ENCODE measurements at places on chromosomes 2 and 18.

GRCh38 chr2:6973895-6974545 lies 56.8 kb downstream of the RNF144A start:
- no peak for DNase-seq

GRCh38 chr2:30503007-30503694 lies 56.1 kb downstream of the LCLAT1 start:
- no peak for DNase-seq

GRCh38 chr2:13667415-13667757 lies 950.6 kb downstream of the TRIB2 start:
- no peak for DNase-seq

GRCh38 chr2:72089028-72089427 lies 58.6 kb downstream of the CYP26B1 start:
- no peak for DNase-seq

DNA sequence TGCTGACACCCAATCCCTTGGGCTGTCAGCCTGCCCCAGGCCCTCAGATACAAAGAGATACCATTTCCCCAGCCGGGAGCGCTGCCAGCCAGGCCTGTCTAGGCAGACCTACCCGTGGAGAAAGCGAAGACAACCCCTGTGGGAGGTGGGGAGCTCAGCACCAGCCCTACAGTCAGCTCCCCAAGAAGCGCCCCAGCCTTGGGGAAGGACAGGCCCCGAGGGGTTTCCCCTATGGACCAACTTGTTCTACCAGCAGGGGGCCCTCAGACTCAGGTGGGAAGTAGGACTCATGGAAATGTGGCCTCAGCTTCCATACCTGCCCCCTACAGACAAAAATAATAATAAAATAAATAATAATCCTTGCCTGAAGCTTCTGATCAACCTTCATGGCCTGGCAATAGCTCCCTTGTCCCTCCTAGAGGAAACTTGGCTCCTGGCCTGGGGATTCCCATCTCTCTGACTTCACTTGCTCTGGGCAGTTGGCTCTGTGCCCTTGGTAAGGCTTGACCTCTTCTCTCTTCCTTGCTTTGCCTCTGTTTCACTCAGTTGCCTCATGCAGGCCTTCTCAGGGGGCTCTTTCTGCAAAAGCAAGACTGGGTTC lies 7.0 kb downstream of the SLC35F6 start:
- DNase-seq = peak; percentile 61

DNA sequence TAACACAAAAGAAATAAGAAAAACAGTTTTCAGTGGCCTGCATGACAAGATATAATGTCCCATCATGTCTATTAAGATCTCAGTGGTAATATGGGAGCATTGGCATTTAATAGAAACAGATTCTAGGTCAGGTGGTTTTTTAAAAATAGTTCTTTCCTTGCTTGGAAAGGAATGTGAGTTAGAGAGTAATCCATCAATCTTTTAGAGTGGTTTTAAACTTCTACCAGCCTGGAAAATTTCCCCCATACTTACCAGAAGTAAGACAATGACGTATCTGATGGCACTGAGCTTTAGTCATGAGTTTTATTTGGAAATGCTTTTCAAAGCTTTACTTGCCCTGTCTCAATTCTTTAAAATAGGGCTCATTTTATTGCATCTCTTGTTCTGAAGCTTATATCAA lies 441.7 kb upstream of the SMIM21 start:
- DNase-seq = no peak

DNA sequence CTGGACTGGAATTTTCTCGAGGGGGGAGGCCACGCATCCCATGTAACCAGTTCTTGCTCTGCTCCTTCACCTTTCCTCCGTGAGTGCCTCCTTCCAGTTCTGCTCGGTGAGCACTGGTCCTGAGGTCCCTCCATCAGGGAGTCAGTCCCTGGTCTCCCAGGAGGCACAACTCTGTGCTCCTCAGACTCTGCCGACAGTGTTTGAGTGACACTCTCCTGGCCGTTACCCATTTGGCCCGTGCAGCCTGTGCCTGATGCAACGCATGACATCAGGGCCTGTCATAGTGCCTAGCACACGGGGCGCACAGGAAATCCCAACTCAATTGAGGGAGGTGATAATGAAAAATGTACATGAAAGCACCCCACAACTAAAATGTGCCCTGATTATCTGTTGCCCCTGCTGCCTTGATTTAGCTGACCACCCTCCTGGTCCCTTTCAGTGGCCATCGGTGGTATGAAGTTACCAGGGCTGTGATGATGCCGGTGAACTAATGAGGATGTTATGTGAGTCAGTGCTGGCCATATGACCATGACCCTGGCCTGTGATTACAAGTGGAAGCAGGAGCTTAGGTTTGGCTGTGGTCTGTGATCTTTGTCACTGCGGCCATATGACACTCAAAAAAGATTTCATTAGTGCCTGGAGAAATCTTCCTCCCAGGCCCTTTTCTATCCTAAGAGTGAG lies 144.6 kb downstream of the TDRD15 start:
- DNase-seq = peak; percentile 31

GRCh38 chr2:5021136-5021535 lies 671.0 kb upstream of the SOX11 start:
- DNase-seq = no peak

- no peak for DNase-seq
Observed at GRCh38 chr2:240902615-240903041, 3.5 kb upstream of the CROCC2 start.

DNA sequence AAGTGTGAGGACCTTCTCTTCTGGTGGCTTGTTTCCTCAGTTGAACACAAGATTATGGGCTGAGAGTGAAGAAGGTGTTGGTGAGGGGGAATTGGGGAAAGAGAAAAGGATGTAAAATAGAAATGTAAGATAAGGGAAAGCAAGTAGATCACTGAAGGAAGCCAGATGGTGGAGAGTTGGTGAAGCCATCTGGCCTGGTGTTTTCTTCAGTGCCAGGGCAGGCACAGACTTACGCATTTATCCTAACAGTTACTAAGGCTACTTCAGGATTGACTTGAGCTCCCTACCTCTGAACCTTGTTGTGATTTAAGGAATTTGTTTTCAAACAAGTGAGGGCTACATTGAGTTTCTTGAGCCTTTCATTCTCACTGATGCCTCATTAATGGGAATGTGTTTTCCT lies 113.8 kb downstream of the GALNT1 start:
- peak; percentile 74 for DNase-seq

- no peak for DNase-seq
Observed at GRCh38 chr2:217868911-217869334, 133.9 kb downstream of the TNS1 start.

- DNase-seq = no peak
Observed at GRCh38 chr18:9711361-9712129, 3.4 kb downstream of the RAB31 start.

GRCh38 chr2:62724886-62725711 lies 19.6 kb downstream of the EHBP1 start:
- DNase-seq = peak; percentile 4

- DNase-seq = no peak
Observed at GRCh38 chr2:130870779-130871178, 34.1 kb downstream of the ARHGEF4 start.

- DNase-seq = no peak
Observed at GRCh38 chr18:58221060-58221725, 177.2 kb downstream of the NEDD4L start.

- no peak for DNase-seq
Observed at GRCh38 chr18:48657447-48658120, 118.8 kb downstream of the CTIF start.

GRCh38 chr2:29109246-29109645 lies 6.0 kb upstream of the CLIP4 start:
- no peak for DNase-seq

DNA sequence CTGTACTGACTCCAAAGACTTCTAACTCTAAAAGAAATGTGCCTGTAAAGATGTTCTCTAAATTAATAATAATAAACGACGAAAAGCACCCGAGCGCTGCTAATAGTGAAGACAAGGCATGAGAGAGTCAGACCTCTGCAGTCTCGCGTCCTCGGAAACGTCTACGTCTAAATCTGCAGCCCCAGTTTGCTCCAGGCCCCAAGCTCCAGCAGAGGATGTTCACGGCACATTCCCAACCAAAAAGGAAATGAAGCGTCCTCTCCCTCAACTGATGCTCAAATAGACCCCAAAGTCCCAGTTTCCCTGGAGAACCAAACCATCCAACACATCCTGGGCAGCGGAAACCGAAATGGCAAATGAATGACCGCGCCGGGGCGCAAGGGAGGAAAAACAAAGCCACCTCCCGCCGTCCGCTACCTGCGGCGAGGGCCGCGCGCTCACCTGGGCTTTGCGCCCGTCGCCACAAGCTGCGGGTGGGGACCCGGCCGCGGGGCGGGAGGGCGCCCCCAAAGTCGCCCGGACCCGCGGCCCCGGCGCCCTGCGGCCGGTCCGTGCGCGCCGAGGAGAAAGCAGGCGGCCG lies 47.1 kb upstream of the CCDC150 start:
- DNase-seq = peak; percentile 49

DNA sequence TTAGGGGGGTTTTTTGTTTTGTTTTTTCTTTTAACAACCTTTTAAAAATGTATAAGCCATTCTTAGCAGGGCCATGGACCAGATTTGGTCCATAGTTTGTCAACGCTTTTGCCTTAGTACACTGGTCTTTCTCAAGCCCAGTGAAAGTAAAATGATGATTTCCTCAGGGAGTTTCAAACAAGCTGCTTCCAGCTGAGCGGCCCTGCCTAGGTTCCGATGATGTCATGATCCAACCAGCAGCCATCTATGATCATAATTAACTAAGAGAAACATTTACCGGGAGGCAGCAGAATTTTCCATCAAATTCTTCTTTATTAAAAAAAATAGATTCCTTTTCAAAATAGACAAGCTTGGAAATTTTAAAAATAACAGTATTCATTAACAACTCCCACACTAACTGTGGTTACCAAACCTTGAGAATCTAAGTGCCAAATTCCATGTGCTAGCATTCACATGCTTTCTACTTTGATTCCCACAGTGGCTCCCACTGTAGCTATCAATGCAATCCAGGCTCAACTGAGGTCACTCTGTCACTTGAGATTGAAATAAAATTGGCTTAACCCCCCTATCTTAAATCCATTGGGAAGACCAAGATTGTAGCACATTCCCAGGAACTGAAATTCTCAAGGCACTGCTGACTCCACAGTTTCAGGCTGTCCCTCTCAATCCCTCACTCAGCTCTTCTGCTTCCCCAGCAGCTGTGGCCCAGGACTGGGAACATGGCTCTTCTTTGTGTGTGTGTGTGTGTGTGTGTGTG lies 148.9 kb downstream of the RNF152 start:
- DNase-seq = no peak

DNA sequence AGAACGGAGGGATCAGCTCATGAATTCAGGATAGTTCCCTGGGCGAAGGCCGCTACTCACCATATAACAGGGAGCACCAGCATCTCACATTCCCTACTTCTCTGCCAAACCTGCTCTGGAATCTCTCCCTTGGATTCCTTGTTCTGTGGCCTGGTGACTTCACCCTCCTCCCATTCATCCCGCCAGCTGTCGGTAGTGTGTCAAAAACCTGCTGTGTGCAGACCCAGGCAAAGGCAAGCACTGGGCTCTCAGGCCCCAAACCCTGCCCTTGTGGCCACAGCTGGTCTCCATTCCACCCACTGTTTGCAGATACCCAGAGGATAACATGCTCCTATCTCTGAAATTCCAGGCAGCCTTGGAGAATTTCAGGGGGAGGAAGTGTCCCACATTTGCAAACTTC lies 151.6 kb downstream of the CAPN13 start:
- no peak for DNase-seq

DNA sequence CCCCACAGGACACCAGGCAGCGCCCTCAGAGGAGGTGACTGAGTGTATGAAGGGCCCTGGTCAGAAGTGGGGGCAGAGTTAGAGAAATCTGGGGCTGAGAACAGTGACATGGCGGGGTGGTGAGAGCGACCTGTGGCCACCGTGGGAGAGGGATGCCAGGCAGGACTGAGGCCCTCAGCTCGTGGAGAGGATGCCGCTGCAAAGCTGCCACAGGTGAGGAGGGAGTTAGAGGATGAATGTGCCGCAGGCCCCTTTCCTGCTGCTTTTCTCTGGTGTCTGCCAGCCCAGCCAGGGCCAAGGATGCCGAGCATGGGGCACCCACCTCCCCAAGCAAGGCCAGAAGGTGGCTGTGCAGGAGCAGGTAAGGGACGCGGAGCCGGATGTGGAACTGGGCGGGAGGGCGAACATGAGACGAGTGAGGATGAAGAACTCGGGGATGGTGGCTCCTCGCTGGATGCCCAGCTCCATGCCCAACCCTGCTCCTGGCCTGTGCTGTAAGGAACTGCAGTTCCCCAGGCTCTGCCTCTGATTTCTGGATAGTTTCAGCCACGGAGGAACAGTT lies 269.2 kb upstream of the HDAC4 start:
- DNase-seq = no peak

- DNase-seq = no peak
Observed at GRCh38 chr2:181782660-181783059, 102.3 kb upstream of the NEUROD1 start.

DNA sequence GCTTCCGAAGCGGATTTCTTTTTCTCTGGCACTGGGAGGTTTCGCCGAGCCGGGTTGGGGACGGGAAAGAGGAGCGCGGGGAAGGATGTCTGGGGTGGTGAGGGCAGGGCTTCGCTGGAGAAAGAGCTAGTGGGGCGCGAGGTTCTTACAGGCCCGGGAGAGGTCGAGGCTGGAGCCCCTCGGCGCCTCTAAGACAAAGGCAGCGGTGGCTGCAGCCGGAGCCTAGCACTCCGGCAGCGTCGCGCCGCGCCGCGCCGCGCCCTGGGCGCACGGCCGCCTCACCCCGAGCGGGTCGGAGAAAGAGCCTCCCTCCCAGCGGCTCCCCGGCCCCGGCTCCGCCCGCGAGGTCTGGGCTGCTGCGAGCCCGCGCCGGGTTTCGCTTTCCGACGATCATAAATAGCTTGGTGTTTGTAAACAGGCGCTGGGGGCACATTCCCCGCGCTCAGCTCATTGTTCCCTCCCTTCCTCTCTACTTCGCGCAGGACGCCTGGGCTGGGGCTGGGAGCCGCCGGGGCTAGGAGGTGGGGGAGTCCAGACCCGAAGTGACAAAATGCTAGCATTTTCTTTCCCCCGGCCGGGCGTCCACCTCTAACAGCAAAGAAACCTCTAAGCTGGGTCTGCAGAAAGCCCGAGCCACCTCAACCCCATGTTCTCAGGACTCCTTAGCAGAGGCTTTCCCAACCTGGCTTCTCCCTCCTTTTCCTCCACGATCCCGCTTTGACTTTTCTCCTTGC lies 813 bp upstream of the MEIS1 start:
- DNase-seq = peak; percentile 58

GRCh38 chr2:96729748-96730147 lies 10.1 kb downstream of the LMAN2L start:
- no peak for DNase-seq

DNA sequence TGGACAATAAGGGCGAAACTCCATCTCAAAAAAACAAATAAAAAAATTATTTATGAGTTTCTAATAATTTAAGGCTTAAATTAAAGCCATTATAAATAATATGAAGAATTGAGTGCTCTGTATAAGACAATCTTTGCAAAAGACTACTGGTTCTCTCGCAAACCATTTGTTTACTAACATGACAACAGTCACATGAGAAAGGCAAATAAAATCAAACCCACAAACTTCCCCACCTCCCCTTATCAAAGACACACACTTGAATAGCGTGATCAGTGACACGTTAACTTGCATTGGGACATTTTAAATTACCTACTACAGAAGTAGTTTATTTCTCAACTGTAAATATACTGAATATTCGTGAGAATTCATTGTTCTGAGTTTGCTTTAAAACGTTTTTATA lies 21.1 kb downstream of the RAB1A start:
- no peak for DNase-seq
